Glutamatergic neuron (in vitro differentiated cells): ENCODE measurements at places on chromosomes 13 and 19.

DNA sequence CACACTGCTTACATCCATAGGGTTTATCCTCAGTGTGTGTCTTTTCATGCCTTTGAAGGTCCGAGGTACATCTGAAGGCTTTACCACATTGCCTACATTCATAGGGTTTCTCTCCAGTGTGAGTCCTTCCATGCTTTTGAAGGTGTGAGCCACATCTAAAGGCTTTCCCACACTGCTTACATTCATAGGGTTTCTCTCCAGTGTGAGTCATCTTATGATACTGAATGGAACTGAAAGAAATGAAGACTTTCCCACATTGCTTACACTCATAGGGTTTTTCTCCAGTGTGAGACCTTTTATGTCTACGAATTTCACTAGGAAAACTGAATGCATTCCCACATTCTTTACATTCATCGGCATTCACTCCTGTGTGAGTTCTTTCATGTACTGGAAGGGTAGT lies 7.1 kb downstream of the ZNF20 start:
- no peak overlapping the region for H3K4me3 ChIP-seq
- no peak for DNase-seq
- H3K27ac ChIP-seq: no peak overlapping the region
- H3K36me3 ChIP-seq: peaks cover 58% of the 10 kb centered on the region
- H3K27me3 ChIP-seq: peaks cover 3% of the 10 kb centered on the region

GRCh38 chr19:42175952-42176648 lies 41.4 kb downstream of the DEDD2 start:
- H3K4me1 ChIP-seq: peaks cover 48% of the 10 kb centered on the region
- peak overlapping the region; percentile 100 for H3K4me3 ChIP-seq
- peaks cover 28% of the 10 kb centered on the region for H3K27me3 ChIP-seq

DNA sequence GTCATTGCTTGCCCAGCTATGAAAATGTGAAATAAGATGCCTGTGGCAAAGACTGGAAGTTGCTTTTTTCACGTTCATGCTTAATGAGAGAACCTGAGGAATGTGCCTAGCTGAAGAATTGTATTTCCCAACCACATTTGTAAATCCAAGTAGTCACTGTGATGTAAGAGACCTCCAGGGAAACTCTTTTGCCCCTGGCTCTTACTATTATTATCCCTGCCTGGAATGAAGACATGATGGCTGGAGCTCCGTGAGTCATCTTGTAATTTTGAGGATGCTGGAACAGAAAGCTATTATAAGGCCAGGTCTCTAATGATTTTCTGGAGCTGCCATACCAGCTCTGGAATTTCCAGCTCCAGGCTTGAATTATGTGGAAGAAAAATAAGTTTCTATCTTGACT lies 894.3 kb downstream of the DIAPH3 start:
- no peaks in the 10 kb centered on the region for H3K4me1 ChIP-seq
- no peak overlapping the region for H3K27ac ChIP-seq
- peaks cover 2% of the 10 kb centered on the region for H3K27me3 ChIP-seq
- H3K4me3 ChIP-seq: no peak overlapping the region

GRCh38 chr19:49333418-49333805 lies 1.8 kb upstream of the CD37 start:
- DNase-seq: no peak
- no peaks in the 10 kb centered on the region for H3K36me3 ChIP-seq
- no peak overlapping the region for H3K27ac ChIP-seq
- H3K27me3 ChIP-seq: peaks cover 15% of the 10 kb centered on the region
- H3K4me1 ChIP-seq: peaks cover 3% of the 10 kb centered on the region

GRCh38 chr19:45640849-45641273 lies 1.7 kb upstream of the EML2 start:
- peaks cover 7% of the 10 kb centered on the region for H3K27me3 ChIP-seq
- peaks cover 16% of the 10 kb centered on the region for H3K4me1 ChIP-seq
- peak overlapping the region; percentile 86 for H3K4me3 ChIP-seq
- H3K27ac ChIP-seq: no peak overlapping the region
- peaks cover 8% of the 10 kb centered on the region for H3K36me3 ChIP-seq

DNA sequence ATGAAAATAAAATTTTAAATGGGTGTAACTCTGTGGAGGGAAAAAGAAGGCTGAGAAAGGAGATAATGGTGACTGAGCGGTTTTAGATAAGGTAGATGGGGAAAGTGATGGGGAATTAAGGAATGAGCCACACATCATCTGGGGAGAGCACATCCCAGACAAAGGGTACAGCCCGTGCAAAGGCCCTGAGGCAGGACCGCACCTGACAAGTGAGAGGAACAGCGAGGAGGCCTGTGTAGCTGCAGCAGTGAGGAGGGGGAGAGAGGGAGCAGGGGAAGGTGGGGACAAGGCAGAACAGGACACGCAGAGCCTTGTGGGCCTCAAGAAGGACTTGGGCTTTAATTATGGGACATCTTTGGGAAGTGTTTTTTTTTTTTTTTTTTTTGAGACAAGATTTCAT lies 1.8 kb upstream of the CELF5 start:
- no peaks in the 10 kb centered on the region for H3K36me3 ChIP-seq
- peaks cover 9% of the 10 kb centered on the region for H3K27me3 ChIP-seq
- no peak overlapping the region for H3K4me3 ChIP-seq
- H3K27ac ChIP-seq: no peak overlapping the region

- no peak overlapping the region for H3K4me3 ChIP-seq
- no peak overlapping the region for H3K27ac ChIP-seq
- DNase-seq: no peak
- H3K4me1 ChIP-seq: no peaks in the 10 kb centered on the region
Observed at GRCh38 chr19:7883796-7884570, 4.3 kb upstream of the LRRC8E start.

- H3K27me3 ChIP-seq: peaks cover 8% of the 10 kb centered on the region
- H3K36me3 ChIP-seq: no peaks in the 10 kb centered on the region
- no peaks in the 10 kb centered on the region for H3K4me1 ChIP-seq
Observed at GRCh38 chr13:20702915-20703779, at the start of gene IL17D. TSS of gene IL17D (plus strand) at chr13:20703699. CDS start at chr13:20704002, 303 bp downstream.
